ENCODE measurements at places on chromosomes 3 and 15.

GRCh38 chr15:82951472-82952157 lies 905 bp downstream of the HOMER2 start:
- DNase-seq = no peak

DNA sequence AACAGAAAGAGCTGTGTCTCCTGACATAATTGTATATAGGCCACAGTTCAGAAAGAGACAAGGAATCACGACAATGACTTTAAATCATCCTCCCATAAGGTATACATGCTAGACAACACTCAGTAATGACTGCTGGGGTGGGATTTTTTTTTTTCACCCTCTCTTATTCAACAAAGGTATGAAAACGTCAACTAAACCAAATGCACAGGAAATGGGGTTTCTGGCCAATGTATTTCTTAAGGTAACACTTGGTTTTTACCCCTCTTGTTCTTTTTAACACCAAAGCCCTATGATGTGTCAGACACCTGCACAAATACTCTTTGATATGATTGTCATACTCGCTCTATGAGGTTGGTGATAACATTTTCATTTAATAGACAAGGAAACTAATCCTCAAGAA lies 78.3 kb downstream of the MCF2L2 start:
- DNase-seq = no peak

GRCh38 chr3:65145680-65146079 lies 457.9 kb upstream of the ADAMTS9 start:
- no peak for DNase-seq

GRCh38 chr15:73660455-73660854 lies 23.7 kb upstream of the CD276 start:
- DNase-seq = no peak

- DNase-seq = no peak
Measured at GRCh38 chr15:69156736-69157381, 3.6 kb upstream of the GLCE start.

GRCh38 chr15:98390946-98391530 lies 257.3 kb upstream of the IGF1R start:
- no peak for DNase-seq

- DNase-seq = no peak
Measured at GRCh38 chr3:172226831-172227230, 187.5 kb downstream of the FNDC3B start.

DNA sequence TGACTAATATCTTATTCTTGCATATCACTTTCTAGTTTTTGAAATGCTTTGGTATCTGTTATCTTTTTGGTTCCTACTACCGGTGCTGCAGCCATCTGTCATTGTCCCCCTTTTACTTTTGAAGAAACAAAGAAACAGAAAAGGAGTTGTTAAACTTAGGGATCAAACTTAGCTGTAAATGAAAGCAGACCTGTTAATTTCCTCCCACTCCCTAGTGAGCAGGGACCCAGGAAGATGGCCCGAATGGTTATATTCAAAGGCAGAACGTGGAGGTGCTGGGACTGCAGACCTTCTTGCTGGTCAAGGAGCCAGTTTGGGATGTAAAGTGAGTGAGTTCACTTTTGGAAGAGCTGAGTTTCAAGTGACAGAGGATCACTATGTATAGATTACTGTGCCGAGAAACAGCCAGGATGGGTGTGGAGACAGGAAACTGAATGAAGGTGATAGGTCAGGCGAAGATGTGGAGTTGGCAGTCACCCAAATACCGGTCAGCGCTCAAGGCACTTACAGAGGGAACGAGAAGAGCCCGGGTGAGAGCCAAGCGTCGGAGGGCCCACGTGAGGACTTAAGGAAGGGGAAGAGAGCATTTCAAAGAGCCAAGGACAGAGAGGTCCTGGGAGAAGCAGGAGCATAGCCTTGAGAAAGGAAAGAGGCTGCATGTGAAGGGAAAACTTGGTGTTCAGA lies 20.1 kb downstream of the KBTBD8 start:
- DNase-seq = no peak

DNA sequence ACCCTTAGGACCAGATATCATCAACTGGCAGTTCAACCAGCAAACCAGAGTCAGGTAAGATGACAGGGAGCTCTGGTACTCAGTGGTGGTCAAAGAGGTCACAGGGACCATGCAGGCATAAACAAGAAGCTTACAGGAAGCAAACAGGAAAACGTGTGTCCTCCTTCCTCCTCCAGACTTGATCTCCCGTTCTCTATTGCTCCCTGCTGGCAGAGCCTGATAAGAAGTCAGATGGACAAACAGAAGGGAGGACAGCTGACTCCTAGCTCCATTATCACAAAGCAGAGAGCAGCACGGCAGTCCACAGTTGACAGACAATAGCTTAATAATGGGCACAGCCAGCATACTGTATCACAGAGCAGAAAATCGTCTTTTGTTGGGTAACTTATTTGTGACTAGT lies 156.5 kb upstream of the SLC2A2 start:
- DNase-seq = no peak

- peak; percentile 93 for DNase-seq
Measured at GRCh38 chr15:90660195-90660998, 56.7 kb upstream of the BLM start.

GRCh38 chr3:58539626-58540025 lies 2.6 kb upstream of the ACOX2 start:
- DNase-seq = no peak

DNA sequence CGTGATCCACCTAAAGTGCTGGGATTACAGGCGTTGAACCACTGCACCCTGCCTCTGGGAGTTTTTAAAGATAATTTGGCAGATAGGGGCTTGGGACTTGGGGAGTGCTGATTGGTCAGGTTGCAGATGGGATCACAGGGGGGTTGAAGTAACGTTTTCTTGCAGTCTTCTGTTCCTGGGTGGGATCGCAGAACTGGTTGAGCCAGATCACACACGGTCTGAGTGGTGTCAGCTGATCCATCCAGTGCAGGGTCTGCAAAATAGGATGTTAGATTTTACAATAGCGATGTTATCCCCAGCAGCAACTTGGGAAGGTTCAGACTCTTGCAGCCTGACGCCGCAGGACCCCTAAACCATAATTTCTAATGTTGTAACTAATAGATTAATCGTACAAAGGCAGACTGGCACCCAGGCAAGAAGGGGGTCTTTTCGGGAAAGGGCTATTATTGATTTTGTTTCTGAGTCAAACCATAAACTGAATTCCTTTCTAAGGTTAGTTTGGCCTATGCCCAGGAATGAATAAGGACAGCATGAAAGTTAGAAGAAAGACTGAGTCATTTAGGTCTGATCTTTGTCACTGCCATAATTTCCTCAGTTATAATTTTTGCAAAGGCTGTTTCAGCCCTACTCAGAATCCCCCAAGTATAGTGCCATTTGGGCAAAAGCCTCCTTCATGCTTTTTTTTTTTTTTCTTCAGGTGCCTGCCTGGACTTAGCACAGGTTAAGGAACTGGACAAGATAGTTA lies 1.5 kb upstream of the CA12 start:
- DNase-seq = no peak

DNA sequence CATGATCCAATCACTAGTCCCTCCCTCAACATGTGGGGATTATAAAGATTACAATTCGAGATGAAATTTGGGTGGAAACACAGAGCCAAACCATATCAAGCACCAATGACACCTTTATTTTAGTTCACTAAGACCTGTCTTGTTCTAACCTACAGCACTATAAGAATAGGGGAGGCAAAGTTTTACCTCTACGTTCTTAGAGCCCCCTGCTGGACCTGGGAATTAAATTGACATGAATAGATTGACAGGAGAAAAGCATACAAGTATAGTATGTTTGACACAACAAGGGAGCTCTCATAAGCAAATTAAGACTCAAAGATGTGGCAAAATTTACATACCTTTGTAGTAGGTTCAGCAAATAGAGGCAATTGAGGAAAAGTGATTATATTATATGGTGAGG lies 974.4 kb upstream of the ALCAM start:
- peak; percentile 0 for DNase-seq

DNA sequence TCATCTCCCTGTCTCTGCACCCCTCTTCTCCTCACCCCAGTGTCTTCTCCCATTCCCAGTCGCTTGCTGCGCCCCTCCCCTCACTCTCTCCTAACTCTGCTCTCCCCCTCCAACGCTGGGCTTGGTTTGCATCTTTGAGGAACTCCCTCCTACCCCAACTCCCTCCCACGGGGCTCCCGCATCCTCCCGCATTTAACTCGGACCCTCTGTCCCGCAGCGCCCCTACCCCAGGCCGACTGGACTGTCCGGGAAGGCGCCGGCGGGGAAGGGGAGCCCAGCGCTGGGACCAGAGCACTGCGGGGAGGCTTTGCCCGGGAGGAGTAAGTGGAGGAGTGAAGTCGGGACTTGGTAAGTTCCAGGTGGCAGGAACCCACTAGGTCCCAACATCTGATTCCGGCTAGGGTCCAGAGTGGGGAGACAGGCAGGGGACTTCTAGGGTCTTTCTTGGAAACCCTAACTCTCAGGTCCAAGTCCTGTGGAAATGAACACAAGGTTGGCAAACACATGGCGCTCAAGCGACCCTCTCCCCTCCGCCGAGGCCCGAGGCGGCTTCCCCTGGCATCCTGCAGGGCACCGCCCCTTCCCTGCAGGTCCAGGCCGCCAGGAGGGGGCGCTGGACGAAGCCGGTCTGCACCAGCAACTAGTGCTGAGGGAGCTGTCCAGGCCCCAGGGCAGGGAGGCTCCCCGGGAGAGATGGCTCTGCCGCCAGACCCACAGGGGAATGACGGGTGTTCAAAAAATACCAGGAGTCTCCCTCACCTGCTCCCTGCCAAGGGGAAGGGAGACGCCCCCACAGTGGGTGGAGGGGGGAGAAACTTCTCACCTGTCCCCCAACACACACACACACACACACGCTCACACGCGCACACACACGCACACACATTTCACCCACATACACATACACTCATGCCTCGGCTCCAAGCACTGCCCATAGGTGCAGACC lies 53.2 kb downstream of the LHFPL4 start:
- peak; percentile 76 for DNase-seq

DNA sequence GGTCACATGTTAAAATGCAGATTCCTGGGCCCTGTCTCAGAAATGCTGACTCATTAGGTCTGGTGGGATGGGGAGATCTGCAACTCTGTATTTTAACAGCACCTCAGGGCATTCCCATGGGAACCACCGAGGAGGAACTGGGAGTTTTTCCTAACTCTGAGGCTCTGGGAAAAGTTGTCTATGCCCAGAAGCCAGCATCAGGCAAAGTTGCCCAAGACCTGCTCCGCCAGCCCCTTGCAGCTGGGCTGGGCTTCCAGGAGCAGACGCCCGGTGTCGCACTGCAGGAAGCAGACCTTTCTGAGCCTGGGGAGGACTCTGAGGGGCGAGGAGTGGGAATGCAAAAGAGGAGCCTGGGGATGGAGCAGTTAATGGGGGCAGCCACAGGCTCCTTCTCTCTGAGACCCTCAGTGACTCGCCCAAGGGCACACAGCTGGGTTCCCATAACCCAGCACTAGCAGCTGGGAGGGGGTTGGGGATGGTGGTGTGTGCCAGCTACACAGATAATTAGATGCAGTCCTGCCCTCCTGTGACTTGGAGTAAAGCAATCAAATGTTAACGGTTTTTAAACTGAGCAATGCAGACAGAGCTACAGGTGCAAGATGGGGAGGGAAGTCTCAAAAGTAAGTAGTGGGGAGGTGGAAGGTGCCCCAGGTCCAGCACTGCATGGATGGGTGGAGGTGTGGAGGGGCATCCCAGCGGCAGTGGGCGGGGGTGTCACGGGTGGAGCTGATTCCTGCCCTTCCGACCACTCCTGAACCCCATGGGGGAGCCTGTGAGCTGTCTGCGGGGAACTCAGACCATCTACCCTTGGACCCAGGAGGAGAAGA lies 100.4 kb downstream of the LSM3 start:
- no peak for DNase-seq

- DNase-seq = no peak
Measured at GRCh38 chr15:91880373-91880772, 26.9 kb downstream of the SLCO3A1 start.

DNA sequence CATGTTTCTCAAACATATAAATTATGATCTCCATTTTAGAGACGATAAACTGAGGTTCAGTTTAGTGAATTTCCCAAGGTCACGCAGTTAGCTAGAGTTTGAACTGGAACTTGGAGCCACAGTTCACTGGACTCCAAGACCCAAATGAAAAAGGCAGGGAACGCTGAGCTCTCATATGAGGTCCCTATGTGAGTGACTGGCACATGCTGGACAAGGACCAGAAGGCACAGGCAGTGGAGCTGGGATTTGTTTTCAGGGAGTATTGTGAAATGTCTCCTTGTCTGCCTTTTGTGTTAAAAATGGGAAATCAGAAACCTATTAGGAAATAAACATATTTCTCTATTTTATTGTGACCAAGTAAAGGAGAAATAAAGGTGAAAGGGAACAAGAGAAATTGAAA lies 63.5 kb downstream of the MESD start:
- no peak for DNase-seq

DNA sequence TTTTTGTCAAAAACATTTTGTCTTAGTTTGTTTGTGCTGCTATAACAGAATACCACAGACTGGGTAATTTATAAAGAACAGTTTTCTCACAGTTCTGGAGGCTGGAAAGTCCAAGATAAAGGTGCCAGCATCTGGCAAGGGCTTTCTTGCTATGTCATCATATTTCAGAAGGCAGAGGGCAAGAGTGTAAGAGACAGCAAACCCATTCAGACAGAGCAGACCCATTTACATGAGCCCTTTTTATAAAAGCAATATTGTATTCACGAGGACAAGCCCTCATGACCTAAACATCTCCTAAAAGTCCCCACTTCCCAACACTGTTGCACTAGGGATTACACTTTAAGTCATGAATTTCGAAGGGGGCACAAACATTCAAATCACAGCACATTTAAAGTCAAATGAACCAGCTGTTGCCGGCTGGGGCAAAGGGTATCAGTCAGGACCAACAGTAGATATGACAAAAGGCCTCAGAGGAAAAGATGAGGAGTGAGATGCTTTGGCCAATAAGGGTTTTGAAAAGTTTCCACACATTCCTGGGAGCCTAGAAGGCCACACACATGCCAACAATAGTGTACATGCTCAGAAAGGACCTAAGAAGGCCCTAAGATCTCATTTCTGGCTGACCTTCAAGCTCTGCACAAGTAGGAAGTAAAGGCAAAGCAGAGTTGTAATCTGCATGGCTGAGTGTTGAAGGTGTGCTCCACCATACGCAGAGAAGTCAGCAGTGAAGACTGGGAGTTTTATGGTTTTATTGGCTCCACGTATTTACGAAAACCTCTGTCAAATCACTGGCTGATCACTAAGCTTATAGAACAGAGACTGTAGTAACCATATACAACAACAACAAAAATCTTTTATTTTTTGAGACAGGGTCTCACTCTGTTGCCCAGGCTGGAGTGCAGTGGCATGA lies 37.9 kb downstream of the UQCC5 start:
- DNase-seq = no peak
